ENCODE measurements at places on chromosomes 7 and 10.

DNA sequence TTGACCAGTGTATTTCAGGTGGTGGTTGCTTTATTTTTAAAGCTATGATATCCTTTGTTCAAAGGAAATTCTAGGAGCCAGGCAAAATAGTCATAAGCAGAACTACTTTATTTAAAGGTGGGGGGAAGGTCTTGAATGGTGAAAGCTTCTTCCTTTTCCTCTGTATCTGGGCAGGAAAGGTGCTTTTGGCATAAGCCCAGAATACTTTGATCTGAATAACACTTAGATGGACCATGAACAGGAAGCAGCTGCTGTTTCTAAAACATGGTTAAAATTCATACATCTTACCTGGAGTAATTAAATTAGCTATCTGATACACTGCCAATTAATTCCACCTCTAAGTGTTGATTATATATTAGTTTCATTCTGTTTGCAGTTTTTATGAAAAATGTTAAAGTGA, 13.3 kb downstream of the ZNF804B start:
- no peak for DNase-seq

GRCh38 chr7:17405786-17406185, 107.3 kb downstream of the AHR start:
- DNase-seq, result no peak

DNA sequence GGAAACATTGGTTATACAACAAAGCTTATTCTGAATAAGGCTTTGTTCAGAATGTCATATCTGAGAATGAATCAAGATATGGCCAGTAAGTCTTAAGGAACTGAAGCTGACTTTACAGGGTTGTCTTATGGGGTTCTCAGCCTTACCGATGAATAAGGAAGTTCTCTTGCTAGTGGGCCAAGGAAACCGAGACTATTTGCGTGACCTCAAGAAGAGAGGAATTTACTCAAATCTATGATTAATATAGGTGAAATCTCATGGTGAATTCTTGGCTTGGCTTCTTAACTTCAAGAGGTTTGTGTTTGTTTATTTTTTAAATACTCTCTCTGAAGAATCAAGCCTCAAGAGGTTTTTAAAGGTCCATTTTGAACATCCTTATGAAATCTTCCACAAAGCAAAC, 4.7 kb upstream of the MRLN start:
- DNase-seq, result no peak

- DNase-seq, result no peak
Observed at GRCh38 chr7:43791665-43792064, 33.2 kb downstream of the BLVRA start.

- no peak for DNase-seq
Observed at GRCh38 chr7:45980181-45980905, 59.3 kb upstream of the IGFBP3 start.

DNA sequence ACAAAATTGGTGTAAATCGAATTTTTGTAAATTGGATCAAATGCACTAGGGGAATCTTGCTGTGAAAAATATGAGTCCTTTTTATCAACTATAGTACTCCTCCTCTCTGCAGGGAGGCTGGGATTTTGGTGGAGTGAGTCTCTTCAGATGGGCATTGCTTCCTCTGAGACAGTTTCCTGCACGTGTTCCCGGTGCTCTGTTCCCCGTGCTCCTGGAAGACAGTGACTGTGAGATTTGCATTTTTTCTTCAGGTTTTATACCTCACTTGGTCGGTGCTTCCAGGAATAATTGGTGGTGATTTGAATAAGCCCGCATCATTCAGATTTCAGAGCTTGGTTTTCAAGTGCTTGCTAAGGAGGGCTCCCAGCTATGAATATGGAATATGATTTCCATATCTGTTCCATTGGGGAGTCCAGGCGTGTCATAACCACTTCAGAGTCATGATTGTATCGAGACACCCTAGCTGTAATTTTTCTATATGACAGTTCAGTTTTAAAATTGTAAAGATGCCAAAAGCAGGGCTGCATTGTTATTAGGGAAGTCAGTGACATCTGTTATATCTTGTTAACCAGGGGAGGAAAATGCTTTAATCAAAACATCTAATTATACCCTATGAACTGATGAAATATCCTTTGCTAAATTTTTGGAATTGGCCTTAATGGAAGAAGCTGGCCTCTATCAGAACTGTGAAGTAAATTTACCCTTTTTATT, 12.3 kb downstream of the AUTS2 start:
- peak; percentile 50 for DNase-seq

DNA sequence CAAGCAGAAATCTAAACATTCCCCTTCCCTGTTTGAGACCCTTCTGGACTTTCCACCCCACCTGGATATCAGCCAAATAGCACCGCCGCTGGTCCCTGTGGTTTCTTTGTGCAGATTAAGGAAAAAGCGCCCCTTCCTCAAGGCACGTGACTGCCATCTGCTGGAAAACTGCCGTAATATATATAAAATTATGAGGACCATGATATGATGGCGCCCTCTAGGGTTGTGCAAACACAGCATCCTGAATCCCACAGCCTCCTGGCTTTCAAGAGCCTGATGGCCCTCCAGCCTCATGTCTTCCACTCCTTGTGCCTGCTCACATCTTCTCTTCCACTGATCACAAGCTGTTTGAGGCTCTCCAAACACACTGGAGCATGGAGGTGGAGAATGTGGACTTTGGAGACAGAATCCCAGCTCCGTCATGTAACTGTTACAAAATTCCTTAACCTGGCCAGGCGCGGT, 121.3 kb downstream of the MYL10 start:
- DNase-seq, result peak; percentile 86

GRCh38 chr7:122995600-122995999, at the start of gene TAS2R16:
Gene TAS2R16, minus strand, starts transcription at chr7:122995700. Its CDS starts 66 bp downstream, at chr7:122995634.
- DNase-seq, result no peak

DNA sequence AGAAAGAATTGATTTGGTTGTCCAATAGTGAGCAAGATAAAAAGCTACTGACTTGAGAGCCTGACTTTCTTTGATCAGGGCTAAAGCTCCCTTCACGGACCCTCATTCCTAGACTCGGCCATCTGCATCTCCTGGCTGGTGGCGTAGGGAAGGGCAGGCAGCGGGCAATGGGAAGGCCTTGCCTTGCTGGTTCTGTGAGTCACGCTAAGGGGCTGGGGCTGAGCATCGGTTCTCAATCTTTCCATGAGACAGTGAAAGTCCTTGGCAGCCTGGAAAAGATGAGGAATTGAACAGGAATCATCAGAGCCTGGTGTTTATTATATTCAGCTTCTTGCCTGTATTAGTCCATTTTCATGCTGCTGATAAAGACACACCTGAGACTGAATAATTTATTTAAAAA, 475.3 kb downstream of the PLXNA4 start:
- no peak for DNase-seq

GRCh38 chr10:58460157-58460556, 52.5 kb upstream of the BICC1 start:
- DNase-seq, result no peak

DNA sequence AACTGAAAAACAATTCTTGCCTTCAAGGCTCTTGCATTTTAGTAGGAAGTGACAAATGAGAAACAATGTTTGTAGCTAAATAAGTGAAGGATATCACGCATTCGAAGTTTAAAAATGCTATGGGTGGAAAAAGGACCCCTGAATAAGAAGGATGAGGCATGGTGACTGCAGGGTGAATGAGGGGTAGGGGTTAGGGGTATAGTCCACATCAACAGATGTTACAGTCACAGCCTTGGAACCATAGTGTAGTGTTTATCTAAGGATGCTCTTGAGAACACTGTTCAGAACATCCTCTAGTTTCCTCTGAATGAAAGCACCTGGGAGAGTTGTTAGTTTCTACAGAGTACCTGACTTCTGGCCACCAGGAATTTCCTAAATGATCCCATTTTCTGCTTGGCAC, 157.0 kb downstream of the RELN start:
- no peak for DNase-seq

GRCh38 chr10:80183436-80183835, 21.9 kb downstream of the ANXA11 start:
- DNase-seq, result no peak

GRCh38 chr7:54932818-54933543, 85.8 kb upstream of the EGFR start:
- DNase-seq, result peak; percentile 96

DNA sequence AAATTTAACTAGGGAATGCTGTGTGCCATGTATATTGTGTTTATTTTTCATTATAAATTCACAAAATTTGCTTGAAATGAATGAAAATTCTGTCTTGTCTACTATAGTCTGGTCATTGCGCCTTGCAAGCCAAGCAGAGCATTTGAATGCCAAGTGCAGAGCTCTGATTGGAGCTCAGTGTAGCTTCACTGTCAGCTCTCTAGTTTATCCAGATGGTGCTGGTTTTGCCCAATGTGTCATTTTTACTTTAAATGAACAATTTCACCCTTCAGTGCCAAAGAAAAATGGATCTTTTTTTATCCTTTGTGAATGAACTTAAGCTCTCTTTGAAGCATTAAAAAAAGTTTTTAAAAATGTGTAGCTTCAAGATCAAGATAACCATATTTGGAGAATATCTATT, 225.6 kb upstream of the CACNA2D1 start:
- DNase-seq, result no peak

- no peak for DNase-seq
Observed at GRCh38 chr10:16779384-16779915, 37.8 kb downstream of the RSU1 start.

GRCh38 chr7:131769241-131769640, 212.8 kb upstream of the PODXL start:
- DNase-seq, result no peak

DNA sequence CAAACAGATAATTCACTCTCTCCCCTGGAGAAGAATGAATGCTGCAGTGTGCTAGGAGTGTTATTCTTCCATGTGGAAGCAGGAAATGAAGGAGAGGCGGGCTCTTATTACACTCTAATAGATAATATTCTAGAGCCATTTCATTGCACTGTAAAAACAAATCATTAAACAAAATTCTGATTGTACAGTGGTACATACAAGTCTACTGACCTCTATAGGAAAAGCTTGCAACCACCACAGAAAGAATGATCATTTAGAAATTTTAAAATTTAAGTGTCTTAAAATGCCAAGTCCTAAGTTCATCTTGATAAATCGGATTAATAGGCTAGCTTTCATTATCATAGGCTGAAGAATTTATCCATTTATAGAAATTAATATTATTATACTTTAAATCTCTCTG, 960.3 kb upstream of the LRRN3 start:
- DNase-seq, result peak; percentile 9

DNA sequence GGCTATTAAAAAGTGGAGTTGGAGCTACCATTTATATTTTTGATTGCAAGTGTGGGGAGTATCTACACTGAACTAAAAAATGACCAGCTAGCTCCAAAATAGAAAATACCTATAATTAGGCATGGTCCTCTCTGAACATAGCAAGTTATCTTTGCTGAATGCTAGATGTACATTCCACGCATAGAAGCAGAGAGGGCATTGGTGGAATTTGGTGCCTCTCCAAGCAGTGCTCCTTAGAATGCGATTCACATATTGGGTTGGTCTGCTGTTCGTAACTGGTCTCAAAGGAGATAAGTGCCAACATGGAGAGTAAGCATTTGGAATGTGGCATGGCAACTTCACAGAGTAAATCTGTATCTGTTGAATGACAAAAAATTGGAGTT, 196.2 kb downstream of the PTN start:
- no peak for DNase-seq

GRCh38 chr10:85936161-85936560, 430.4 kb downstream of the GRID1 start:
- no peak for DNase-seq

DNA sequence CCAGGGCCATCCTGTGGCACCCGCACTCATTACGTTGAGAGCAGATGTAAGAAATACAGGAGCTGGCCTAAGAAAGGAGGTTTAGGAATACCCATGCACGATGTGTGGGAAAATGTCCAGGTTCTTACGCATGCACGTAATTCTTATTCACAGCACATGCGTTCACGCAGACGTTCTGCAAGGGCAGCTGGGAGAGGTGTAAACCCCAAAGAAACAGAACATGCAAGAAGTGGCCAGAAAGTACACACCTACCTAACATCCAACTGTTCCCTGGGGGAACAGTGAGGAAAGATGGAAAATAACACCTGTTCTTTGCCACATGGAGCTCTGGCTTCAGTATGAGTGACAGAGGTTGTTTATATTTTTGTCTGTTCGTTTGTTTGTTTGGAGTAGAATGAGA, 285.6 kb downstream of the PRPF18 start:
- no peak for DNase-seq

DNA sequence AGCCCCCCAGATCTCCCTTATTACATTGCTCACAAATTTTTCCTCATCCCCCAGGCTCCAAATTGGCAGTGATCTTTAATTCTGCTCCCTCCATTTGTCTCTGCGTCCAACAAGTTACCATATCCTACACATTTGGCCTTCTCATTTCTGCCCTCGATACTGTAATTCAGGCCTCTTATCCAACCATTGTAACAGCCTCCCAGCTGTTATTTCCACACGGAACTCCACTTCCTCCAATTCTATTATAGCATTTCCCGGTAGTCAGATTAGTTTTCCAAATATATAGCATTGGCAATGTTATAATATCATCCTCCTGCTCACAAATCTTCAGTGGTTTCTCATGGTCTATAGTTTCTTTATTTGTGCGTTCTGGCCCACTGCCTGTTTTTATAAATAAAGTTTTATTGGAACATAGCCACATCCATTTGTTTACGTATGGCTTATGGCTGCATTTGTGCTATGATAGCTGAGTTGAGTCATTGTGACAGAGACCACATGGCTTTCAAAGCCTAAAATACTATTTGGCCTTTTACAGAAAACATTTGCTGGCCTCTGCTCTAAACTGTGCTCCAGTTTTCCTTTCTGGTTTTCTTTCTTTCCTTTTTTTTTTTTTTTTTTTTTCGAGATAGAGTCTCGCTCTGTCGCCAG, 126.5 kb upstream of the ZNF438 start:
- no peak for DNase-seq

DNA sequence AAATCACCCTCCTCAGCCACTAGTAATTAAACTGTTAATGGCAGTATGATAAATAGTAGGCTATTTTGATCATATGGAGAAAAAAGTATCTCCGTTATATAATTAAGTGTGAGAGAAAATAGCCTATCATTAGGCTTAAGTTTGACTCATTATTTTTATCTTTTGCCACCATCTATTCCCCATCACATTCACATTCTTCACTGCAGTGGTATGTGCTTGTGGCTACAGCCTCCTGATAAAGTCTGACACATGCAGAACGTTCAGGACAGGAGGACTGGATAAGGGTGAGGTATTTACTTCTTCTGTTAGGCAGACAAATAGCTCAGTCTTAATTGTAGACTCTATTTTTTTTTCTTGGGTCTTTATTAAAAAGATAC, 5.8 kb downstream of the NEBL start:
- DNase-seq, result no peak

DNA sequence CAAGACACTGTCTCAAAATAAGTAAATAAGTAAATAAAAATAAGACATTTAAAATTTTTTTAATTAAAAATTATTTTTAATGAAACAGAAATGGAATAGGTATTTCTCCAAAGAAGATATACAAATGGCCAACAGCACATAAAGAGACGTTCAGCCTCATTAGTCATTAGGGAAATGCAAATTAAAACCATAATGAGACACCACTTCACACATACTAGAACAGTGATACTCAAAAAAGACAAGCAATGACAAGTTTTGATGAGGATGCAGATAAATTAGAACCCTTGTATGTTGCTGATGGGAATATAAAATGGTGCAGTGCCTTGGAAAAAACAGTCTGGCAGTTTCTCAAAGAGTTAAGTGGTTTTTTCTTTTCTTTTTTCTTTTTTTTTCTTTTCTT, 26.5 kb upstream of the C10orf67 start:
- DNase-seq, result no peak
